DMS 273 treated with DMSO at 0.1 percent for 48 hours (cell line): ENCODE measurements at places on chromosomes 11 and 22.

DNA sequence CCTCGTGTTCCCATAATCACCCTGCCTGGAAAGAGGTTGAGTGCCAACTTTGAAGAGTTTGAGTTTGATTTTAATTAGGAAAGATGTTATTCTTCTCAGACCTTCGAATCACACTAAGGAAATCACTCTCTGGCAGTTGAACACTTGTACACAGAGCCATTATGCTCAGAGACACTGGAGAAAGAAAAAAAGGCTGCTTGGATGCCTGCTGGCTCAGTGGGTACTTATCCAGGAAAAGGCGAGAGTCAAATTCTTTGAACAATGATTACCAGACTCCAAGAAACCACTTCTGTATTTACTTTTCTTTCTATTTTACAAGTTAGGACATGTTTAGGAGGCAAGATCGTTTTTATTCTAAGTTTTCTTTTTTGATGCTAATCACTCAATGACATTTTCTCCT, 438.5 kb upstream of the FAT3 start:
- DNase-seq, result no peak

DNA sequence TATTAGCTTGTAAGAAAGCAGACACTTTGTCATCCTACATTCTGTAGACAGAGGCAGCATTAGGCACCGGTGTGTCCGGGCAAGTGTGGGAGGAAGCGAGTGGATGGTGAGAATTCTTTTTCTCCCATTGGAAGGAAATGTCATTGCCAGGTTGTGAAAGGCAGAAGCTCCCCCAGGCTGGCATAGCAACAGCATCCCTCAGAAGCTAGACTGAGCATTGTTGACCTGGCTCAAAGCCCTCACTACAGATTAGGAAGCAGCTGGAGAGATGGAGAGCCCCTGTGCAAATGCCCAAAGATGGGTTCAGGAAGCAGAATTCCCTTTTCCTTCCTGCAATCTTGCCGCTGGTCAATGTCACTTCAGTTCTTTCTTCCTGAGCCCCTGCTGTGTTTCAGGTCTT, 1299.3 kb downstream of the TBC1D22A start:
- no peak for DNase-seq

GRCh38 chr22:20204806-20205205, 54.0 kb upstream of the CCDC188 start:
- DNase-seq, result no peak

DNA sequence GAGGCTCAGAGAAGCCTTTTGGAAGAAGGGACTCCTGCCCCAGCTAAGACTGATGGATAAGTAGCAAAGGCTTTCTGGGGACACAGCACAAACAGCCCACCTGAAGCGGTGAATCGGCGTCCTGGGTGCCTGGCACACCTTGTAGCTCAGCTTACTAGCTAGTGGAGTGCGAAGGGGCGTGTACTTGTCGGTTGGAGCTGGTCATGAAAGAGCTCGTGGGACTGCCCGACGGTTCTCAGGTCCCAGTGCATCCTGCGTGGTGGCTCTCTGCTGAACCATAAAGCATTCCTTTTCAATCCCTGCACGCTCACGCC, 690 bp upstream of the UVRAG start:
- no peak for DNase-seq
